Stimulated activated naive B cell treated with anti-CD40 and anti-IgM and Interleukin-4, amounts not matched to agents 10 μg/mL and 1 μg/mL and 100 μg/mL, for 72 hours (primary cell): ENCODE measurements at places on chromosomes 7 and 10.

DNA sequence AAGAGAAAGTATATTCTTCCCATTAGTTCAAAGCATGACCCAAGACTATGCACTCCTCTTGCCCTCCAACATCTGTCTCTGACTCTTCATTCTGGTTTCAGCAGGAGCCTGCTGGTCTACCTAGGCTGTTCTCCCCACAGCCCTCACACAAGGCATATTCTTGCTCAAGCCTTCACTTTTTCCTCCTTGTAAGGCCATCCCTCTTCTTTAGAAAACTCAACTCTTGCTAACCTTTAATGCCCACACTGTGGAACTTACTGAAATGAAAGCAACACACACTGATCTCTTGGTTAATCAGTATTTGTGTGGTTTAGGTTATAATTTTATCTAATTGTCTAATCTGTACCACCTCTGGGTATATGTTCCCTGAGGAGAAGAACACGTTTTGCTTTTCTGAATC is 75.8 kb downstream of the PRKCQ start:
- DNase-seq = no peak

- DNase-seq = no peak
These were observed 1.3 kb upstream of the PTPRN2 start for GRCh38 chr7:158588878-158589442.

DNA sequence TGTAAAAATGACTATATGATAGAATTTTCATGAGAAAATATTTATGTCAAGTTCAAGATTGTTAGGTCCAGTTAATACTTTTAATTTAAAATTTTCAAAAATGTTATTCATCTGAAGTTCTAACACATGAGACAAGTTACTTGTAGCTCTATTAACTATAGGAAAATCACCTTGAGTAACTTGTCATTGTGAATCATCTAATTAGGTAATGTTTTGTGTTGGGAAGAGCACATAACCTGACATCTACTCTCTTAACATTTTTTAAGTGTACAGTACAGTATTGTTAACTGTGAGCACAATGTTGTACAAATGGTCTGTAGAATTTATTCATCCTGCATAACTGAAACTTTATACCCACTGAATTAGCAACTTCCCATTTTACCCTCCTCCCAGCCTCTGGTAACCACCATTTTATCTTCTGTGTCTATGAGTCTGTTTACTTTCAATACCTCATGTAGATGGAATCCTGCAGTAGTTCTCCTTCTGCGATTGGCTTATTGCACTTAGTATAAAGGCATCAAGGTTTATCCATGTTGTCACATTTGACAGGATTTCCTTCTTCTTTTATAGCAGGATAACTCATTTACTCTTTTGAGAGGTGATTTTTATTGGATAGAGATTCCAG is 54.6 kb downstream of the ARL4A start:
- no peak for DNase-seq

GRCh38 chr10:74977072-74977471 is 134.4 kb upstream of the SAMD8 start:
- DNase-seq = no peak

- no peak for DNase-seq
These were observed 101.0 kb downstream of the CABCOCO1 start for GRCh38 chr10:61763778-61764177.

GRCh38 chr10:50997461-50997860 is 76.8 kb upstream of the PRKG1 start:
- no peak for DNase-seq

GRCh38 chr10:89942217-89942616 is 240.8 kb downstream of the KIF20B start:
- DNase-seq = no peak

- no peak for DNase-seq
These were observed 14.0 kb upstream of the IFIT1B start for GRCh38 chr10:89363729-89364442.

DNA sequence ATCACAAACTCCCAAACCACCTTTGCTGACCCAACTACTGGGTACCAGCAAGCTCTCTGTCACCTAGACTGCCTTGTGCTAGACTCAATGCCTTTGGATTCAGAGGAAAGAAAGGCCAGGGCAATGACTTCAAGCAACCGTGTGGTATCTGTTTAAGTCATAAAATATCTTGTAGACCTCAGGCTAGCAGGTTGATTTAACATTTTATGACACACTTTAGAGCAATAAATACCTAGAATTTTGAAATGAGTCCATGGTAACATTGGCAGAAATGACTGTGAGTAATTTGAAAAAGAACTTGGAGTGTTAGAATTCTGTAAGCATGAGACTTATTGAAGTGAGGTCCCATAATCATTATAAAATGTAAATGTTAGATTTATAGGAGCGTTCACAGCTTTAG is 87.2 kb downstream of the TWIST1 start:
- no peak for DNase-seq

GRCh38 chr10:11446133-11446532 is 165.3 kb downstream of the USP6NL start:
- DNase-seq = no peak

GRCh38 chr7:106288263-106288662 is 3.5 kb upstream of the NAMPT start:
- no peak for DNase-seq

DNA sequence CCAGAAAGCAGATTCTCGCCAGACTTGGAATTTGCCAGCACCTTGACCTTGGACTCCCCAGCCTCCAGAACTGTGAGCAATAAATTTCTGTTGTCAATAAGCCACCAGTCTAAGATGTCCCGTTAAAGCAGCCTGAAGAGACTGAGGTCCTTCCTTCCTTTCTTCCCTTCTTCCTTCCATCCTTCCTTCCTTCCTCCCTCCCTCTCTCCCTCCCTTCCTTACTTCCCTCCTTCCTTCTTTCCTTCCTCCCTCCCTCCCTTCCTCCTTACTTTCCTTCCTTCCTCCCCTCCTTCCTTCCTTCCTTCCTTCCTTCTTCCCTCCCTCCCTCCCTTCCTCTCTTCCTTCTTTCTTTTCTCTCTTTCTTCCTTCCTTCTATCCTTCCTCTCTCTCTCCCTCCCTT is 66.4 kb downstream of the NPTX2 start:
- DNase-seq = no peak

- DNase-seq = no peak
These were observed 142.8 kb downstream of the ADK start for GRCh38 chr10:74293686-74294371.

DNA sequence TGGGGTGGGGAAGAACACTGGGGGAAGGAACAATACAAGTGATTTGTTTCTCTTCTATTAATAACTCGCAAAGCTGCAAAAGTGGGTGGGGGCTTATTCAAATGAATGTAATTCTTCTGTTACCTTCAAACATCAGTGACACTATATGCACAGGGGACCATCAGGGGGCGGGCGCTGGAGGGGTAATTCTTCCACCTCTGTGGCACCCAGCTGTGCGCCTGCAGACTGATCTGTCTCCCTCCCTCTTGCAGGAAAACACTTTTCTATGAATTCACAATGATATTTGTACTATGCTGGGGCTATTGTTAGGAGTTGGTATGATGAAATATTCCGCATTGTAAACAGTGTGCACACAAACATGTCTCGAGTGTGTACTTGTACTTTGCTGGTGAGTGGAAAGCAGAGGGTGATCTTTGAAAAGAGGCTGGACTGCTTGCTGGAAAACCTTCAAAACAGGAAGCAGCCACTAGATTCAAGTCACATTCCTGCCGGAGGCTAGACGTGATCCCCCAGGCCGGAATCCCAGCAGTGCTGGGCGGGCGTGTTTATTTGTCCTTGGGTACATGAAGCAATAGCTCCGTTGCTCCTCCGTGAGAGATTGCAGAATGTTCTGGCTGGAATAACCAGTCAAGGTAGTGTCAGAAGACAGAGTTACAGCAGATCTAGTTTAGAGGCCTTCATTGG is 15.8 kb upstream of the BNIP3 start:
- no peak for DNase-seq

GRCh38 chr7:133547981-133548380 is 295.1 kb downstream of the EXOC4 start:
- no peak for DNase-seq

DNA sequence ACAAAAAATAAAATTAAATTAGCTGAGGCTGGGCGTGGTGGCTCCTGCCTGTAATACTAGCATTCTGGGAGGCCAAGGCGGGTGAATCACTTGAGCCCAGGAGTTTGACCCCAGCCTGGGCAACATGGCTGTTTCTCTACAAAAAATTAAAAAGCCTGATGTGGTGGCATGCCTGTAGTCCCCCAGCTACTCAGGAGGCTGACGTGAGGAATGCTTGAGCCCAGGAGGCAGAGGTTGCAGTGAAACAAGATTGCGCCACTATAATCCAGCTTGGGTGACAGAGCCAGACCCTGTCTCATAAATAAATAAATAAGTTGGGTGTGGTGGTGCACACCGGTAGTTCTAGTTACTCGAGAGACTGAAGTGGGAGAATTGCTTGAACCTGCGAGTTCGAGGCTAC is 65.1 kb downstream of the GNA12 start:
- DNase-seq = no peak

GRCh38 chr7:636396-636795 is 90.1 kb upstream of the DNAAF5 start:
- DNase-seq = no peak
